Activated CD4-positive, alpha-beta T cell treated with anti-CD3 and anti-CD28 coated beads, Interleukin-2, amount 10 ng/mL, durations not matched to agents 7 days and 5 days (primary cell): ENCODE measurements at places on chromosomes 5 and 9. TPM values are rescaled to one million over a fixed set of nuclear protein-coding genes. Genes with fewer than 3 reads are reported as not detected.

DNA sequence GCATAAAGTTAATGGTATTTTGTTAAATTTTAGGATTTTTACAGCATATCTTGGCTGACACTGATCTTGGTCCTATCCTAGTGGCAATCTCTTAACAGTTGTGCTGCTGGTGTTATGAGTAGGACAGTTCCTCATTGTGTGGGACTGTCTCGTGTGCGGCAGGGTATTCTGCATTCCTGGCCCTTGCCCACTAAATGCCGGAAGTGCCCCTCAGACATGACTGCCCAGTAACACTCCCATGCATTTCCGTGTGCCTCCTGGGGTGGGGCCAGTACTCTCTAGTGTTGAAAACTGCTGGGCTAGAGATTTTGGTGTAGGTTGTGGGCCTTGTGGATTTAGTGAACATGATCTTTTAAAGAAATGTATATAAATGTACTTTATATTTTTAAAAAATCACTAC, 227.1 kb upstream of the DMRT1 start:
- H3K27ac ChIP-seq, result no peak overlapping the region
- H3K4me1 ChIP-seq, result peaks cover 7% of the 10 kb centered on the region
- H3K4me3 ChIP-seq, result no peak overlapping the region
- no peaks in the 10 kb centered on the region for H3K36me3 ChIP-seq
- peaks cover 2% of the 10 kb centered on the region for H3K27me3 ChIP-seq

DNA sequence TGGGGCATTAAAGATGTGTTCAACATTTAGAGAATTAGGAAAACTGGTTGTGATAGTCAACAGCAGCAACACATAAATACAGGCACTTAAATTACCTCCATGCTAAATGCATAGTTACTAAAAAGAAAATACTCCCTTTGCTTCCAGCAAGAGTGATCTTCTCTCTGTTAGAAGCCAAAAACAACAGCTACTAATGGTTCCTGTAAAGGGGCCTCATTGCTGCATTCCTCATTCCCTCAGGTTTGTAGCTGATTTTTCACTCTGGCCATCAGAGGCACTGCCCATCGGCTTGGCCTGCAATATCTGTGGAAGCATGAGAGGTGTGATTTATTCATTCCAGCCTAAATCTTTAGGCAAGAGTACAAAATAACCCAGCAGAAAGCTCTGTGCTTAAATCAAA, 466.0 kb upstream of the ADAMTS16 start:
- DNase-seq, result no peak
- no peaks in the 10 kb centered on the region for H3K4me1 ChIP-seq
- no peak overlapping the region for H3K4me3 ChIP-seq
- no peaks in the 10 kb centered on the region for H3K27me3 ChIP-seq

The SH3GL2 gene
- not detected for total RNA-seq

GRCh38 chr5:132142459-132142858, 68.9 kb downstream of the CSF2 start:
- no peak overlapping the region for H3K27ac ChIP-seq
- no peaks in the 10 kb centered on the region for H3K4me1 ChIP-seq
- H3K4me3 ChIP-seq, result no peak overlapping the region
- H3K27me3 ChIP-seq, result peaks cover 60% of the 10 kb centered on the region

DNA sequence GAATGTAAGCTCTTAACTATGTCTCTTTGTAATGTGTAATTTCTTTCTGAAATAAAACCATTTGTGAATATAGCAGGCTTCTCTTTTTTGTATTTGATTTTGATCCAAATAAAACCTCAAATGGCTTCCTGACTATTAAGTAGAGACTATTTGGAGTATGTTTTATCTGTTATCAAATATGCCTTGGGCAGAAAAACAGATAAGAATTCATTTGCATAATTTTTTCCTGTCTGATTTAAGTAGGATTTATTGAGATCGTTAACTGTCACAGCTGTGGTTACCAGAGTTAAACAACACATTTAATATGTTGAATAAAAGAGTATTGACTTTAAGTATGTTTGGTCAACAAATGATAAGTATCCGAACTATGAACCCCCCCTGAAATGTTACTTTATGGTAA, 104.9 kb downstream of the MELK start:
- H3K36me3 ChIP-seq, result peaks cover 67% of the 10 kb centered on the region
- H3K27ac ChIP-seq, result no peak overlapping the region
- H3K4me3 ChIP-seq, result no peak overlapping the region
- DNase-seq, result no peak
- H3K4me1 ChIP-seq, result no peaks in the 10 kb centered on the region

The PCDHB10 gene
- total RNA-seq, result not detected

The MRPL36 gene
- total RNA-seq, result 41.5 TPM
